IMR-90 (cell line): ENCODE measurements at places on chromosomes 12 and 14. TPM values are rescaled to one million over a fixed set of nuclear protein-coding genes. Genes with fewer than 3 reads are reported as not detected.

MYF6 gene
- not detected in 2 replicates for total RNA-seq

KRT4 gene
- total RNA-seq, result under 0.01 TPM in 1 of 2 replicates, not detected in the other

OR4N2 gene
- not detected in 2 replicates for total RNA-seq

NR1H4 gene
- total RNA-seq, result not detected in 2 replicates

LRCOL1 gene
- total RNA-seq, result 0.28 TPM in 1 of 2 replicates, not detected in the other

MYO1H gene
- total RNA-seq, result not detected in 2 replicates

NEUROD4 gene
- total RNA-seq, result not detected in 2 replicates

RAD9B gene
- total RNA-seq, result 0.18 and 0.56 TPM in 2 replicates

ZDHHC17 gene
- 86.4 and 125 TPM in 2 replicates for total RNA-seq

DNA sequence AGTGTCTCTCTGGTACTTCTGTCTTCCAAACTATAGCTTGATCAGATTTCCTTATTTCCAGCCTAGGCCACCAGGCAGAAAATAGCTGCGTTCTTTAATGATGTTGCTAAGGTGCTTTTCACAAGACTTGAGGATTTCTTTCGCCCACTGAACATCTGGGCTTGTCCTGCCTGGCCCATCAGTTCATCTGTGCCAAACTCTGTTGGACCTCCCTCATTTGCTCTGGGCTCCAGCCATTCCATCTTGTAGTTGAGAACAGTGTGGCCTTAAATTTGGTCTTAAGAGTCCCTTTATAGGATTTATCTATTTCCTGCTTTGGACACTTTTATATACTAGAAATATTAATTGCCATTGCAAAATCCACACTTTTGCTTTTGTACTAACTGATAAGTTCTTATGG is 109.6 kb downstream of the TTLL5 start:
- no peak for DNase-seq

DNA sequence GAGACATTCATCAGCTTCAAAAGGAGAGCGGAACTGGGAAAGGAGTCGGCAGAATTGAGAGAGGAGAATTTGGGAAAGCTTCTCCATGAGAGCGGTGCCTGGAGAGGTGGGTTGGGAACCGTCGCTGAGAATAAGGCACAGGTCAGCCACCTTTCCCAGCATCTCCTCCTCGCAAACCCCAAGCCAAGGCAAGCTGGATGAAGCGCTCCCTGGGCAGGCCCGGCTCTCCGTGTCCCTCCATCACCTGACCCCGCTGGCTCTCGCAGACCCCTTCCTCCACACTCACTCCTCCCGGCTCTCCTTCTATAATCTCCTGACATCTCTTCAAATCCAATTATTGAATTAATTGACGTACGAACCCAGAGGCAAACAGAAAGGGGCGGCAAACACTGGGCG is 18.9 kb upstream of the ATP5MC2 start:
- DNase-seq, result no peak

DNA sequence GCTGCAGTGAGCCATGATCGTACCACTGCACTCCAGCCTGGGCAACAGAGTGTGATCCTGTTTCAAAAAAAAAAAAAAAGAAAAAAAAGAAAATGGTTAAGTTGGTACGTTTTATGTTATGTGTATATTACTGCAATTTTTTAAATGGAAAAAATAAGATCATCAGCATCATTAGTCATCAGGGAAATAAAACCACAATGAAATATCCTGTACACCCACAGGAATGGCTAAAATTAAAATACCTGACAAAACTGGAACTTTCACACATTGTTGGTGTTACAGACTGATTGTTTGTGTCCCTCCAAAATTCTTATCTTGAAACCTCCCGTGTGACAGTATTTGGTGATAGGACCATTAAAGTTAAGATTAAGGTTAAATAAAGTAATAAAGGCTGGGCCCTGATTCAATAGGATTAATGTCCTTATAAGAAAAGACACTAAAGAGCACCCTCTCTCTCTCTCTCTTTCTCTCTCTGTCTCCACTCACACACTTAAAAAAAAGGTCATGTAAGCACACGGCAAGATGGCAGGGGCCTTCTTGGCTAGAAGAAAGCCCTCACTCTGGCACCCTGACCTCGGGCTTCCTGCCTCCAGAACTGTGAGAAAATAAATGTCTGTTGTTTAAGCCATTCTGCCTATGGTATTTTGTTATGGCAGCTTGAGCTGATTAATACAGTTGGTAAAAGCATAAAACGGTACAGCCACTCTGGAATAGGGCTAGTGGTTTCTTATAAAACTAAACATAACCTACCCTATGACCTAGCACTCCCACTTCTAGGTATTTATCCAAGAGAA is 48.3 kb upstream of the ZFP36L1 start:
- DNase-seq, result peak; percentile 71

- DNase-seq, result peak; percentile 77
These were observed 391.8 kb upstream of the PRICKLE1 start for GRCh38 chr12:42981379-42981778.

DNA sequence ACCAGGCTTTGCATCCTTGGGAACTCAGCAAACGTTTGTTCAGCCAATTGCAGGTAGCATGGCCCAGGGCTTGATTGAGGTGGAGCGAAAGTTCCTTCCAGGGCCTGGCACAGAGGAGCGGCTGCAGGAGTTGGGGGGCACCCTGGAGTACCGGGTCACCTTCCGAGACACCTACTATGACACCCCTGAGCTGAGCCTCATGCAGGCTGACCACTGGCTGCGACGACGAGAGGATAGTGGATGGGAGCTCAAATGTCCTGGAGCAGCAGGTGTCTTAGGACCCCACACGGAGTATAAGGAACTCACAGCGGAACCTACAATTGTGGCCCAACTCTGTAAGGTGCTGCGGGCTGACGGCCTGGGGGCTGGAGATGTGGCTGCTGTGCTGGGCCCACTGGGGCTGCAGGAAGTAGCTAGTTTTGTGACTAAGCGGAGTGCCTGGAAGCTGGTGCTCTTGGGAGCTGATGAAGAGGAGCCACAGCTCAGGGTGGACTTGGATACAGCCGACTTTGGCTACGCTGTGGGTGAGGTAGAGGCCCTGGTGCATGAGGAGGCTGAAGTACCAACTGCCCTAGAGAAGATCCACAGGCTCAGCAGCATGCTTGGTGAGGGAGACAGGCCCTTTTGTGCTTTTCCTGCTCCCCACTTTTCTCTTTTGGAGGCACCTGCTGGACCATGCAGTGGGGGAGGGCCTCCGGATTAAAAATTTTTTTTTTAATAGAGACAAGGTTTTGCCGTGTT is 799 bp downstream of the THTPA start:
- DNase-seq, result no peak

DNA sequence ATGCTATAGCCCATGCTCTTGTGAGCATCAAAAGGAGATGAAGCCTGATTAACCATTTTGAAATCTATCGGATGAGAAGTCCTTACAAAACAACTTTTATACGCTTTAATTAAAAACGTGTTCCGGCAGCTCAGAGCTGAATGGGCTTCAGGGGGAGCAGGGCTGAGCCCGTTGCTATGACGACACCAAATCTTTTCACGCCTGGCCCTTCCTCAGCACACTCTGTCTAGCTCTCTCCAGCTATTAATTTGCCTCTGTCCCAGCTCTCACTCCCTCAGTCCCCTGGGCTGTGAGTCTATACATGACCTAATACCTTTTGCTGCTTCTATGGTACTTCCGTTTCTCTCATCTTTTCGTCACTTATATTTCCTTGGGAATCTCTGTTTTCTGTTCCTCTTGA is 15.8 kb downstream of the FOXA1 start:
- no peak for DNase-seq

DNA sequence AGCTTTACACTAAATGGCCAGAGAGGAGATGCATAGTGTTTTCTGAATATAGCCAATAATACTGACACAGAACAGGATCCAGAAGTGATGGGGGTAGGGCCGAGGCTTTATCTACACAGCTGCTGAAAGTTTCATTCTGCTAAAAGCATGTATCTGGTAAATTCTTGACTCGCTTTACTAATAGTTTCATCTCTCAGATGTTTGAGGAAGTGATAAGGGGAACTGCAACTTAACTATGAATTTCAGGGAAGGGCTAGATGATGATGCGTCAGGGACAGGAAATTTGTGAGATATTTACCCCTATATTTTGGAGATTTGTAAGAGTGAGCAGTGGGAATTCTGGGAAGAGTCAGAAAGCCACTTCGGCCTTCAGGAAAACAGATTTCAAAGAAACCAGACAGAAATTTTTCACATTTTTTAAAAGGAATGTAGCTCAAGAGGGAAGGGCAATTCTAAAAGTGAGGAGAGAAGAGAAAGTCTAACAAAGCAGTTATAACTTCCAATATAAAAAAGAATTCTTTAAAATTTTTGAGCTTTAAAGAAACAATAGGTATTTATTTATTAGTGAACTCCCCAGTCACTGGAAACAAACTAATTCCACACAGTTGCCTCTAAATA is 243.1 kb downstream of the BCAT1 start:
- DNase-seq, result peak; percentile 29

- peak; percentile 36 for DNase-seq
These were observed 399.9 kb upstream of the RGS6 start for GRCh38 chr14:71532344-71532743.

GRCh38 chr12:27508736-27509431 is 15.1 kb upstream of the PPFIBP1 start:
- no peak for DNase-seq

DNA sequence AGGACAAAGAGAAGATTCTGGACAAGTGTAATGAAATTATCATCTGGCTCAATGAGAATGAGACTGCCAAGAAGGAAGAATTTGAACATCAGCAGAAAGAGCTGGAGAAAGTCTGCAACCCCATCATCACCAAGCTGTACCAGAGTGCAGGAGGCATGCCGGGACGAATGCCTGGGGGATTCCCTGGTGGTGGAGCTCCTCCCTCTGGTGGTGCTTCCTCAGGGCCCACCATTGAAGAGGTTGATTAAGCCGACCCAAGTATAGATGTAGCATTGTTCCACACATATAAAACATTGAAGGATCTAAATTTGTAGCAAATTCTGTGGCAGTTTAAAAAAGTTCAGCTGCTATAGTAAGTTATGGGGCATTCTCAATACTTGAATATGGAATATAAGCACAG is 174.3 kb upstream of the CCND2 start:
- DNase-seq, result no peak

DNA sequence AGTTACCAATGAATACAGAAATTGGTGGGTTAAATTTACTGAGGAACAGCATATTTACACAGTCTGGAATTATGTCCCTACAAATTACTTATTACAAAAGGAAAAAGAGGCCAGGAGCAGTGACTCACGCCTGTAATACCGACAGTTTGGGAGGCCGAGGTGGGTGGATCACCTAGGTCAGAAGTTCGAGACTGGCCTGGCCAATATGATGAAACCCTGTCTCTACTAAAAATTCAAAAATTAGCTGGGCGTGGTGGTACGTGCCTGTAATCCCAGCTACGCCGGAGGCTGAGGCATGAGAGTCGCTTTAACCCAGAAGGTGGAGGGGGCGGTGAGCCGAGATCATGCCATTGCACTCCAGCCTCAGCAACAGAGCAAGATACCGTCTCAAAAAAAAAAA is 52.6 kb downstream of the HECTD1 start:
- DNase-seq, result no peak

- no peak for DNase-seq
These were observed 68.4 kb upstream of the ASPG start for GRCh38 chr14:104016873-104017650.
